Activated effector memory CD4-positive, alpha-beta T cell treated with anti-CD3 and anti-CD28 coated beads, Interleukin-2, amount 50 U/mL, for 16 hours (primary cell): ENCODE measurements at places on chromosomes 4 and X.

DNA sequence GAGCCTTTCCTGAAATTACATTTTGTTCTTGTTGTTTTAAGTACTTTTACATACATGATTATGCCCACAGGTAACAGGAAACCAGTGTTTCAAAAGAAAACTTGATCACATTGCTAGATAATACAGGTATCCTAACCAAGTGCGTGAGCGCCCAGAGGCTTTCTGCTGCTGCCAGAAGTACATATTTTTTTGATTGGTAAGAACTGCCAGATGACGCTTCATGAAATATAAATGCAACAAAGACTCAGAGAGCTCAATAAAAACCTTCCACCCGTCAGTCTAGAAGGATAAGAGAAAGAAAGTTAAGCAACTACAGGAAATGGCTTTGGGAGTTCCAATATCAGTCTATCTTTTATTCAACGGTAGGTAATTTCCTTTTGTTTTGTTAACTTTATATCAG, at the start of gene EPGN:
Gene EPGN (plus strand): TSS at position 256 of the 400 bp plus-strand sequence. CDS start 64 bp downstream, at position 320.
- DNase-seq: no peak

- DNase-seq: no peak
Measured at GRCh38 chr4:108043526-108043925, 53.8 kb downstream of the HADH start.

DNA sequence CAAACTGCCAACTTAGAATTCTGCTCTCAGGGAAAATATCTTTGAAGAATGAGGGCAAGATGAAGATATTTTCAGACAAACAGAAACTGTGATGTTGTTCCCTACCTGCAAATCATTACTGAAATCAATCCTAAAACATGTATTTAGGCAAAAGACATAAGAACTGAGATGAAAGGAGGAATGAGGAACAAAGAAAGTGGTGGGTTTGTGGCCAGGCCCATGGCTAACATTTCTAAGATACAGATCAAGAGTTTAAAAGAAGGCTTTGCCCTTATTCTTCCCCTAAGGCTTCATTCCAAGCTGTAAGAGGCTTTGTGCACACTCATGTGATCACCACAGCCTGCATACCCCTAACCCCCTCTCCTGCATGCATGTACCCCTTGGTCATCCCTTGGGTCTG, 46.5 kb downstream of the ADGRG2 start:
- no peak for DNase-seq

DNA sequence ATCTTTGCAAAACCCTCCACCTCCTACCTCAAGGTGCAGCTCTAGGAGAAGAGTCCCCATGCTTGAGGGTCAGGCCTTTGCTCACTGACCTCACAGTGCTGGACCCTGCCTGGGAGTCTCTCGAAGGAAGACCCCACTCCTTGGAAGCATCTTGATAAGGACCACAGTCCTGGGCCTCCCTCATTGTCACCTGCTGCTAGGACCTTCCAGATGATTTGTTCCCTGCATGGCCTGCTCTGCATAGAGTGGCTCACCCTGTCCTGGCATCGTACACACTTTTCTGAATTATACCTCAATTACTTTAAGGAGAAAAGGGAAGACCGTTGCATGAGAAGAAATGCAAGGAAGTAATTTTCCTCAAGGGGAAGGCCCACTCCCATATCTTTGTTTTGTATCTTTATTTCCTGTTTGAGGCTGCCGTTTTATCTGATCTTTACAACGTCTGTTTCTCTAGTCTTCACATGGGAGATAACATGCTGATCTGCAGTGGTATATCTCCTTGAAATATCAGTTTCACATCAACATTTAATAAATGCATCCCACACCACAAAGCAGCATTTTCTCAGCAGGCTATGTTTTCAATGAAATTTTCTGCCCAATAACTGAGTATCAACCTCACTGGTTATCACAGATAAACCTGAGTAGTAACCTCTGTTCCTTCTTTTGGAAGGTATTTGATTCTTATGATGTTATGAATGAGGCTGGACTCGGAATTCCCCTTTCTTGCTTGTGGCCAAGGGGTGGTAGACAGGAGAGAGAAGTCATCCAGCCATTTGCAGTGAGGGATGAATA, 15.0 kb upstream of the AKAP17A start:
- DNase-seq: no peak

DNA sequence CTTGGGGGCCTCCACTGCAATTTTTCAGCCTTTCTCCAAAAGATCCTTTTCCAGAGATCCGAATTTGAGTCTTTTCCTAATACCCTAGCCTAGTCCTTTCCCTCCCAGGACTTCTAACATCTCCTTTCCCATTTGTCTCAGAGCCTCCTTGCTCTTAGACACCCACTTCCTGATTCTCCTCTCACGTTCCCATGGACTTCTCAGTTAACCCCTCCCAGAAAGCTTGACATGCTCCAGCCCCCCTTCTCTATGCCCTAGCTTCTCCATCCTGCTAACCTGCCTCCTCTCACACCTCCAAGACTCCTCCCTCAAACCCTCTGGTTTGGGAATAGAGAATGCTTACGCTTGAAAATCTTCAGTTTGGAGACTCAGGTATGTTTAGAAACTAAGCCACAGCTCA, 2.5 kb downstream of the UBA1 start:
- no peak for DNase-seq
